Stomach (tissue), 19 donors: ENCODE measurements at places on chromosomes 3 and 15. TPM values are rescaled to one million over a fixed set of nuclear protein-coding genes. Genes with fewer than 3 reads are reported as not detected.
A peak's percentile ranks its signal among the peaks of the same experiment; 100 is the strongest.

- H3K27ac ChIP-seq: no peak overlapping the region
- H3K4me3 ChIP-seq: no peak overlapping the region
- DNase-seq: no peak
- H3K4me1 ChIP-seq: no peaks in the 10 kb centered on the region
- H3K36me3 ChIP-seq: no peaks in the 10 kb centered on the region
Measured at GRCh38 chr3:177401375-177401774, 204.1 kb upstream of the TBL1XR1 start.

Gene TMCO5A
- not detected for total RNA-seq

GRCh38 chr3:160885791-160886286, 129.8 kb downstream of the PPM1L start:
- peak; percentile 86 for DNase-seq
- H3K4me3 ChIP-seq: no peak overlapping the region
- no peaks in the 10 kb centered on the region for H3K36me3 ChIP-seq
- no peaks in the 10 kb centered on the region for H3K27me3 ChIP-seq

DNA sequence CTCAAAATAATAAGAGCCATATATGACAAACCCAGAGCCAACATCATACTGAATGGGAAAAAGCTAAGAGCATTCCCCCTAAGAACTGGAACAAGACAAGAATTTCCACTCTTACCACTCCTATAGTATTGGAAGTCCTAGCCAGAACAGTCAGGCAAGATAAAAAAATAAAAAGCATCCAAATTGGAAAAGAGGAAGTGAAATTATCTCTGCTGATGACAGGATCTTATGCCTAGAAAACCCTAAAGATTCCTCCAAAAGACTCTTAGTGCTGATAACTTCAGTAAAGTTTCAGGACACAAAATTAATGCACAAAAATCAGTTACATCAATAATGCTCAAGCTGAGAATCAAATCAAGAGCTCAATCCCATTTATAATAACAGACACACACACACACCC, 45.9 kb upstream of the SLC2A2 start:
- H3K4me1 ChIP-seq: no peaks in the 10 kb centered on the region
- H3K4me3 ChIP-seq: no peak overlapping the region
- H3K36me3 ChIP-seq: no peaks in the 10 kb centered on the region
- DNase-seq: no peak
- no peaks in the 10 kb centered on the region for H3K27me3 ChIP-seq

- H3K27me3 ChIP-seq: no peaks in the 10 kb centered on the region
- H3K36me3 ChIP-seq: peaks cover 36% of the 10 kb centered on the region
- no peak for DNase-seq
- H3K4me1 ChIP-seq: peaks cover 10% of the 10 kb centered on the region
- no peak overlapping the region for H3K27ac ChIP-seq
- no peak overlapping the region for H3K4me3 ChIP-seq
Measured at GRCh38 chr3:15223685-15224572, 17.9 kb downstream of the CAPN7 start.

Gene CTDSPL
- 50.1 TPM for total RNA-seq

GRCh38 chr3:112460519-112461195, 38.6 kb downstream of the BTLA start:
- H3K27me3 ChIP-seq: no peaks in the 10 kb centered on the region
- no peaks in the 10 kb centered on the region for H3K4me1 ChIP-seq
- H3K36me3 ChIP-seq: no peaks in the 10 kb centered on the region
- DNase-seq: no peak

DNA sequence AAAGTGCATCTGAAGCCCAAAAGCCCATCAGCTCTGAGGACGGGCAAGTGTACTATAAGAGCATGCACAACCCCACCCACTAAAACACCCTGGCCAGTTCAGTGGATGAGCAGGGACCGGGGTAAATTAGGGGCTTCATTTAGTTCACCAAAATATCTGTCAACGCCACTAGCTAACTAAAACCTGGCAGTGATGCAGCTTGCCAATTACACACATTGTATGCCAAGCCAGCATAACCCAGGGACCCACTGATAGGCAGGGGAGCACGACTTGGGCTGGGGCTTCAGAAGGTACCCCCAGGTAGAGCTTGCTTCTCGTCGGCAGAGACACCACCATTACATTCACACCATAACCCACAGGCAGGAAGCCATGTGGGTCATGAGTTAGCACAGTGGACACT, 47.0 kb downstream of the PTPN23 start:
- no peak overlapping the region for H3K4me3 ChIP-seq
- no peak for DNase-seq
- H3K27ac ChIP-seq: no peak overlapping the region

Gene ZNF35
- 3.6 TPM for total RNA-seq

Gene SLC28A1
- total RNA-seq: not detected

Gene PLA2G4F
- total RNA-seq: 12.9 TPM

DNA sequence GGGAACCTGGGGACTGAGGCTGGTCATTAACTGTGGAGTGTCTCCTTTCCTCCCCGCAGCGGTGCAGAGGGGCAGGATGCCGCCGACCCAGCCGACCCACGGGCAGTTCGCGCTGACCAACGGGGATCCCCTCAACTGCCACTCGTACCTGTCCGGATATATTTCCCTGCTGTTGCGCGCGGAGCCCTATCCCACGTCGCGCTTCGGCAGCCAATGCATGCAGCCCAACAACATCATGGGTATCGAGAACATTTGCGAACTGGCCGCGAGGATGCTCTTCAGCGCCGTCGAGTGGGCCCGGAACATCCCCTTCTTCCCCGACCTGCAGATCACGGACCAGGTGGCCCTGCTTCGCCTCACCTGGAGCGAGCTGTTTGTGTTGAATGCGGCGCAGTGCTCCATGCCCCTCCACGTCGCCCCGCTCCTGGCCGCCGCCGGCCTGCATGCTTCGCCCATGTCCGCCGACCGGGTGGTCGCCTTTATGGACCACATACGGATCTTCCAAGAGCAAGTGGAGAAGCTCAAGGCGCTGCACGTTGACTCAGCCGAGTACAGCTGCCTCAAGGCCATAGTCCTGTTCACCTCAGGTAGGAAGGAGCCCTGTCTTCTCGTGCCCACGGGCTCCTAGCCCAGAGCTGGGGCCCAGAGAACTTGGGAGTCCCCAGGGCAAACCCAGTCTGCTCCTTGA, 3.7 kb downstream of the NR2F2 start:
- peak overlapping the region; percentile 97 for H3K27ac ChIP-seq
- H3K4me3 ChIP-seq: peak overlapping the region; percentile 89
- H3K36me3 ChIP-seq: peaks cover 41% of the 10 kb centered on the region
- H3K27me3 ChIP-seq: no peaks in the 10 kb centered on the region
- peaks cover 10% of the 10 kb centered on the region for H3K4me1 ChIP-seq
- no peak for DNase-seq

GRCh38 chr3:4060064-4060463, 243.1 kb upstream of the SETMAR start:
- H3K27me3 ChIP-seq: no peaks in the 10 kb centered on the region
- DNase-seq: peak; percentile 17
- H3K27ac ChIP-seq: no peak overlapping the region

DNA sequence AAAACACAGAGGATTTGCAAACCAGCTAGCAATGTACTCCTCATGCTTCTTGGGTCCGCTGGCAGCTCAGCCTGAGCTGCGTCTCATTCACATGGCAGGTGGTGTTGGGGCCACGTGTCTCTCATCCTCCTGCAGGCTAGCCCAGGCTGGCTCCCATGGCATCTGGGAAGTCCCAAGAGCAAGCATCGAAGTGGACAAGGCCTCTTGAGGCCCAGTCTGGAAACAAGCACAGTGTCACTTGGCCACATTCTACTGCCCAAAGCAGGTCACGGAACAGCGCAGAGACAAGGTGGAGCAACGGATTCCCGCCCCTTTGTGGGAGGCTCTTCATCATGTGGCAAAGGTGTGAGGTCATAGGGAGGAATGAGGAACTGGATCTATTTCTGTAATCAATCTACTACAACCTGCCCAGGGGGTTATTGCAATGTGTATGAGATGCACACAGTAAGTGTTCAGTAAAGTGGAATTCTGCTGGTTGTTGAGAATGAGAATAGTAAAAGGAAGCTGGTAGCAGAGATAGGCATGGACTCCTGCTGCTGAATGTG, 128.3 kb downstream of the TPRA1 start:
- no peak overlapping the region for H3K4me3 ChIP-seq
- no peaks in the 10 kb centered on the region for H3K27me3 ChIP-seq
- no peak for DNase-seq
- peaks cover 2% of the 10 kb centered on the region for H3K4me1 ChIP-seq
- no peaks in the 10 kb centered on the region for H3K36me3 ChIP-seq

Gene FRMD5
- total RNA-seq: 2.7 TPM

Gene MYZAP
- total RNA-seq: 20.9 TPM
